Activated CD8-positive, alpha-beta memory T cell treated with anti-CD3 and anti-CD28 coated beads, Interleukin-2, amount 50 U/mL, for 4 hours (primary cell): ENCODE measurements at places on chromosomes 5 and 9.

GRCh38 chr5:176817369-176817840 lies 7.0 kb downstream of the UNC5A start:
- DNase-seq = no peak

DNA sequence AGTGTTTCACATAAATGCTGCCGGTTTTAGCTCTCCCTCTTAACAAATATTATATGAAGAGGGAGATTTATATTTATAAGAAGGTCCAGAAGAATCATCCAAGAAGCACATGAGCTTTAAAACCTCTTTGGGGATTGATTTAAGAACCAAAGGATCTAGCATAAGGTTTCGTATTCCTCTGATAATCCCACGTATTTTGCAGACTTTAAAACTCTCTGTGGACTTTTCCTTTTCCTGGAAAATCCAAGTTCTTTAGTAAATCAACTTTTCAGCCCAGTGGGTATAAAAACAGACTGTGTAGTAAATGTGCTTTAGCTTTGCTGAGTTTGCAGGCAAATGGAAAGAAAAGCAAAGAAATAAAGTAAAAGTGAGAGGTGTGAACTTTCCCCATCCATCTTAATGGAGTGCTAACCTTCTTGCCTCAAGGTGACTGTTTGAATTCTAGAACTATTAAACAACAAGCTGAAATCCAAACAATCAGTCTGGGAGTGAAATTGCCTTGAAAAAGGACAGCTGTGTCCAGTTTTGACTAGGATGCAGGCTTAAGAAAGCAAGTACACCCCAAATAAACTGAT lies 363.4 kb upstream of the SLC24A2 start:
- DNase-seq = no peak

DNA sequence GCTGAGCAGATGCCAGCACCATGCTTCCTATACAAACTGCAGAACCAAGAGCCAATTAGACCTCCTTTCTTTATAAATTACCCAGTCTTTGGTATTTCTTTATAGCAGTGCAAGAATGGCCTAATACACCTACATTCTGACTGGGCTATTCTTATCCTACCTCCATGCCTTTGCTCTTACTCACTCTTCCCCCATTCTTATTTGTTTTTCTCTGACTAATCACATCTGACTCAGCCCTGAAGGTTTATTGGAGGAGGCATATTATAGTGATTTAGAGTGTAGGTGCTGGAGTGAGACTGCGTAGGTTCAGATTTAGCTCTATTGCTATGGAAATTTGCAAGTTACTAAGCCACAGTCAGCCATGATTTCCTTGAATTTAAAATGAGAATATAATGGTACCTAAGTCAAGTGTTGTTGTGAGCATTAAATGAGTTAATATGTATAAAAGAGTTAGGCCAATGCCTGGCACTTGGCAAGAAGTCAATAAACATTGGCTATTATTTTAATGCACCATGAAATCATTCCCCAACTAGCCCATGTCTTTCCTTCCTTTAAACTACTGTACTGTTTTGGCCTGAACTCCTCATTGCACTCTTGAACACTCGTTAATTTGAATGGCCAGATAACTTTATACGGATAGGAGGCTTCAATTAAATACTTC lies 531.2 kb upstream of the ZNF608 start:
- no peak for DNase-seq

DNA sequence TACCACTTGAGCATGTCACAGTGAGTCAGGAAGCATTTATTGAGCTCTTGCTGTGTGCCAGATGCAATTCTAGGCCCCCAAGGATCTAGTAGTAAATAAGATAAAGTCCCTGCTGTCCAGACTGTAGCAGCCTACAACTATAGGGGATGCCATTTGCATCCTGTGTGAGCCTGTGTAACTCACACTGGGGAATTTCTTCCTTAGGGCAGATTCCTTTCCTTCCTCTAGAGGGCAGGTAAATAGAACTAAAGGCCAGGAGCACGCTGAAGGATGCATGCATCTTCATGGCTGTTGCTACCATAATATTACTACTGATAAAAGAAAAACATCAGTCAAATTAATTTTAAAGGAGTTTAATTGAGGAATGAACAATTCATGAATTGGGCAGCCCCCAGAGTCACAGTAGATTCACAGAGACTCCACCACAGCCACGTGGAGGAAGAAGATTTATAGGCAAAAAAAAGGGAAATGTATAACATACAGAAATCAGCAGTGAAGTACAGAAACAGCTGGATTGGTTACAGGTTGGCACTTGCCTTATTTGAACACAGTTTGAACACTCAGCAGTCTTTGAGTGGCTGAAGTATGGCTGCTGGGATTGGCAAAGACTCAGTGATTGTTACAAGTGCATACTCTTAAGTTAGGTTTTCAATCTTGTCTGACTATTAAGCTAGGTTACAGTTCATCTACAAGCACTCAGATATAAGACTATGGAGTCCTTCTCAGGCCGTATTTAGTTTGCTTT lies 98.9 kb downstream of the ACTL7B start:
- no peak for DNase-seq

- DNase-seq = no peak
Observed at GRCh38 chr5:42423285-42424165, at the start of gene GHR. TSS of gene GHR (plus strand) at chr5:42423439. CDS start at chr5:42565875, 142,436 bp downstream.

- DNase-seq = no peak
Observed at GRCh38 chr9:2132484-2133082, 117.4 kb downstream of the SMARCA2 start.

DNA sequence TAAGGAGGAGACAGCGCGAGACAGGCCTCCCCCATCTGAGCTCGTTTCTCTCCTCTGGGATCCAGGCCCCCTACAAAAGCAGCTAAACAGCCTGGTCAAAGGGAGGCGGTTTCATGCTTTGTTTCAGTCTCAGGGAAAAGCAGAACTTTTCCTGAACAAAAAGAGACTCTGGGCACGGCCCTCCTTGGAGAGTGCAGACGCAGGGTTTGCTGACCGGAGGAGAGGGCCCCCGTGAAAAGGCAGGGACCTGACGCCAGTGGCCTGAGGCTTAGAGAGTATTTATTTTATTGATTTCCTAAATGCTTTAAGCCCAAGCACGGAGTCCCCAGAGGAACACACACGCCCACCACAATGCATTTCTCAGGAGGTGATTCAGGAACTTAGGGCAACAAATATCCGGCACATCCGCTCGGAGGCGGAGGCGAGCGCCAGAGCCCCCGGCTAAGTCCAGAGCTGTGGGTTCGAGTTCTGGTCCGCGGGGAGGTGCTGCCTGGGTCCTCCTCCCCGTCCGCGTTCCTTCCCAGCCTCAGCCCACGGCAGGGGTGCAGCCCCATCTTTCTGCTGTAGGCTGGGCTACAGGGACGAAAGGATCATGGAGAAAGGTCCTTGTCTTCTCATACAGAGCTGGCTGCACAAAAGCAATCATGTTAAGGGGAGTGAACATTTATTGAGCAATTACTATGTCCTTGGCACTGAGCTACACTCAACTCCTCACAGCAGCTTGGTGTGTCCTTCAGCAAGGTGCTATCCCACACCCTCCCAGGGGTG lies 40.0 kb downstream of the PTGES start:
- DNase-seq = no peak

DNA sequence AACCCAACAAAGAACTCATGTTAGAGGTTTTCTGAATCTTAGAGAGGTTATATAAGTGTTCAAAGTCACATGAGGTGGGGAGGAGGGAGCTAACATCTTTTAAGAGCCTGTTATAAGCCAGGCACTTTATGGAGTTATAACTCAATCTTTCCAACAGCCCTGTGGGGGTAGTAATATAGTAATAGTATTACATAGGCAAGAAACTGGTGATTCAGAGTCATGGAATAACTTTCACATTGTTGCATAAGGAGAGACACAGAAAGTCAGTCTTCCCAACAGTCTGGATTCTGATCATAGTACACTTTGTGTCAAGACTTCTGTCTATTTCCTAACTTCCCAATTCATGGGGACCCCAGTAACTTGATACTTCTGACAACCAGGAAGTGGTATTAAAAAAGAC lies 89.2 kb downstream of the ACER2 start:
- DNase-seq = no peak

GRCh38 chr5:143896516-143896915 lies 84.6 kb downstream of the HMHB1 start:
- DNase-seq = no peak

DNA sequence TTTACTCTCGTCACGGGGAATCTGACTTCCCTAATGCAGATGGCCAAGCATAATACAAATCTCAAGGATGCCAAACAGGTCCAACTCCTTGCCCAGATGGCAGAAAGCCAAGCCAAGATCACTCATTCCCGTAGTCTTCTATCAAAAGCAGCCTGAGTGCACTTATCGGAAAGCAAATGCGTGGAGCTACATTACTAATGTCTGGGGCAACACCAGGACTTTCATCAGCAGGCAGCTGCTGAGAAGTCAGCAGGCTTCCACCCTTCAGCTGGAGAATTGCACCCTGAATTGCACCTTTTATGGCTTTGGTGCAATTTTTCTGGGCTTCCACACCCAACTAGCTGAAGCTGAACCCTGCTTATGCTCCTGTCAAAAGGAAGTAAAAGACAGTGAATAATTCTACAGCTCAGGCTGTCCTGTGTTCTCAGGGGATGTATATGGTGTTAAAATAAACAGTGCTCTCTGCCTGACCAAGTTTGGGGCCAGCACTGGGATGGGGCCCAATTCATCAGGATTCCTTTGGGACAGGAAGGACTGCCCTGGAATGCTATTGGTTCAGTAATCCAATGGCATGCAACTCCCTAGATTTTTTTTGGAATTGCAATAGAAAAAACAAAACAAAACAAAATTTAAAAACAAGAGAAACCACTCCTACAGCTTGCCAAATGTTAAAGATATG lies 92.6 kb downstream of the DPYSL3 start:
- no peak for DNase-seq

DNA sequence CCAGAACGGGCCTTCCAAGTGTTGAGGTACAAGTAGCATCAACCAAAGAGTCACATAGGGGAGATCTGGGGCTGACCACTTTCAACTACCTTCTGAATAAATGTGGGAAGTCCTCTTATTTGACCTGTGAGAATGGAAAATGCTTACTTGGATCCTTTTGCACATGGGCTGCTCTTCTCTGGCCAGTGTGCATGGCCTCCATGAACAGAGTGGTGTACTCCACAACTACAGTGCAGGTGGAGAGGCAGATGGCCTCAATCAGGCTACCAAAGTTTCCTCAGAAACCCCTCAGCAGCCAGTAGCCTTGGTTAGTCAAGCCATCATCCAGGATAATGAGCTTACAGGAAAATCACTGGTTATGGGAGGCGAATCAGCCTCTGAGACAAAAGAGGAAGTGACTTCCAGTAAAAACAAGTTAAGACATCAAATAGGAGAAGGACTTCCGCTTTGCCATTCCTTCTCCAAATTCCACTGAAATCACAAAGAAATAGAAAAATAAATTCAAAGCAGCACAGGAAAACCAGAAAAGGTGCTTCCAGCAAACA lies 18.3 kb upstream of the FCHO2 start:
- DNase-seq = no peak

DNA sequence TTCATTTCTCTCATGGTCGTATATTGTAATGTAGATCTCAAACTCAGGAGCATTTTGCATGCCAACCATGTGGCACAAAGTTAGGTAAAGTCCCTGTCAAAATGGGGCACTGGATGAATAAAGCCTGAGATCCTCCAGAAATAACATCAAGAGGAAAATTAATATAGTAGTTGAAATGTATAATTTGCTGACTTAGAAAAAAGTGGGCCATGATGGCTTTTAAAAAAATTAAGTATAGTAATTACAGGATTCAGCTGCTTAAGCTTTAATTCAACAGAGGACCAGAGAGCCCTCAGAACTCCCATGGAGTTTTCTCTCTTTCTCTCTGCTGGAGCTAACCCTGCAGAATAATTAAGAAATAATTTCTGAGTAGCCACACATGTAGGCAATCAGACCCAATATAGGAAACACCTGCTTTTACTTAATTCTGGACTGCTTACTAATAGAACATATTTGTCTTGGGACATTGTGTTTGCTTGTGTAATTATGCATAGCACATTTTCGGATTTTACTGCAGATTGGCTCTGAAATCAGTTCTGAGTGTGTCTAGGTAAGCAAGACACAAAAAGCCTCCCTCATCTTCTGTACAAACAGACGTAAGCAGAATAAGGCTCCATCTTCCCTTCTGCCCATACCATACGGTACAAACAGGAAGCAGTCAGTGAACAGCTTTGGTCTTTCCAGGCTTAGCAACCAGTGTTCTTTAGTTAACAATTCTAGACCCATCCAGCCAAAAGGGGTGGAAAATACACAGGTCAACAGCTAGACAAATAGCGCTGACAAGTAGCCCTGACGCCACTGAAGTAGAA lies 26.5 kb upstream of the PCSK1 start:
- DNase-seq = no peak

DNA sequence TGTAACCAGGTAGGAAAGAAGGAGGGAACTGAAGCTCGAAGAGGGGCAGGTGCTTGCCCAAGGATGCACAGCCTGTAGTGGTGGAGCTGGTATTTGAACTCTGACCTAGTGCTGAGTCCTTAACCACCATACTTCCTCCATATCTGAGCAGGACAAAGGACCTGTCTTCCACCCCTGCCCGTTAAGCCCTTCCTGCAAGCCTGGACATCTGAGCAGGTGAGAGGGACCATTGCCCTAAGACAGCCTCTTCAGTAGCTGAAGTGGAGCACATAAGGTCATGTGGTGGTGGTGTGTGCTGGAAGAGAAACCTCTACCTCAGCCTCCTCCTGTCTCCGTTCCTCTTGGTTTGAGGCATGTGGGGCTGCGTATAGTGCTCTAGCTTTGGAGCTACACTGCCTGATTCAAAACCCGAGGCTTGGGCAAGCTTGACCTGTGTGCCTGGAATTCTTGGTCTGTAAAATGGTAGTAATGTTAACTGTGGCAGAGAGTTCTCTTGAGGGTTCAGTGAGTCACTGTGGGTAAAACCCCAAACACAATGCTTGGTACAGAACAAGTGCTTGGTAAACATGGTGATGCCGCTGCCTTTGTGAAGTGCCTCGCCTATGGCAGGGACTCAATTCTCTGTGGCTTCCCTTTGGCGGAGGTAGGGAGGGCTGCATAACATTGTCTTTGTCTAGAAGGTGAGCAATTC lies 7.4 kb downstream of the GALNT10 start:
- peak; percentile 65 for DNase-seq

GRCh38 chr5:58687079-58687478 lies 104.2 kb downstream of the RAB3C start:
- DNase-seq = no peak

- no peak for DNase-seq
Observed at GRCh38 chr9:137607141-137607857, 1.8 kb downstream of the ARRDC1 start.

GRCh38 chr5:144209361-144209760 lies 38.7 kb downstream of the KCTD16 start:
- DNase-seq = no peak

- DNase-seq = no peak
Observed at GRCh38 chr5:172872997-172873491, 39.0 kb downstream of the ERGIC1 start.

- no peak for DNase-seq
Observed at GRCh38 chr5:33272288-33272687, 168.5 kb upstream of the TARS1 start.

- no peak for DNase-seq
Observed at GRCh38 chr9:12853051-12853450, 78.2 kb downstream of the LURAP1L start.
